ENCODE measurements at places on chromosomes 5 and 9.

DNA sequence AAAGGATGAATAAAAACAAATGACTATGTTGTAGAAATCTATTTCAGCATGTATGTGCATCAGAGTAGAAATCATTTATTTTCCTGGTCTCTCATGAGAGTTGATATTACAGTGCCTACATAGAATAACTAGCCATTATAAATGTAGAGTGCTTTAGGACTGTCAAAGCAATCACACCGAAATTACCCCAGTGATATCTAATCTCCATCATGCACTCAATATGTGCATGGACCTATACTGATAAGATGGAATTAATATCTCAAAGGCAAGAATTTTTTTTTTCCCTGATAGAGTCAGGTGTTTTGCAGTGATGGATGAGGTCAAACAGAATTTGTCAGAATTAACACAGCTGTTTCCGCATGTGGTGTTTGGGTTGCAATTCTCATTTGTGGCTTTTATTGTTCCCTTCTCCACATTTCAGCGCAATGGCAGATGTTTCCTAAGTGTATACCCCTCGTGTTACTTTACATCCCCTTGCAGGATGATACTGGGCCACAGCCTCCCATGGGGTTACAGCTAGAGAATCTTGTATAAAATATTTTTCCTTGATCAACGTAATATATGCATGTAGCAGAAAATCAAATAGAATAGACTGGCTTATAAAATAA, 298.8 kb downstream of the RASEF start:
- H3K36me3 ChIP-seq, result no peaks in the 10 kb centered on the region
- no peaks in the 10 kb centered on the region for H3K4me1 ChIP-seq
- no peak overlapping the region for H3K27ac ChIP-seq
- no peak overlapping the region for H3K4me3 ChIP-seq

GRCh38 chr9:73131461-73131860, 20.2 kb upstream of the ANXA1 start:
- no peaks in the 10 kb centered on the region for H3K27me3 ChIP-seq
- H3K4me1 ChIP-seq, result peaks cover 23% of the 10 kb centered on the region
- H3K36me3 ChIP-seq, result no peaks in the 10 kb centered on the region
- peak overlapping the region; percentile 90 for H3K4me3 ChIP-seq

GRCh38 chr5:149310947-149311658, 34.2 kb upstream of the GRPEL2 start:
- H3K27ac ChIP-seq, result no peak overlapping the region
- H3K27me3 ChIP-seq, result no peaks in the 10 kb centered on the region
- no peak for DNase-seq
- no peak overlapping the region for H3K4me3 ChIP-seq

GRCh38 chr9:4955836-4956235, 29.2 kb upstream of the JAK2 start:
- no peak overlapping the region for H3K4me3 ChIP-seq
- peaks cover 3% of the 10 kb centered on the region for H3K4me1 ChIP-seq
- H3K27ac ChIP-seq, result no peak overlapping the region
- DNase-seq, result no peak
- H3K27me3 ChIP-seq, result peaks cover 3% of the 10 kb centered on the region
- H3K36me3 ChIP-seq, result peaks cover 1% of the 10 kb centered on the region

GRCh38 chr5:96699186-96699820, 37.1 kb downstream of the CAST start:
- DNase-seq, result no peak
- no peak overlapping the region for H3K27ac ChIP-seq
- H3K4me3 ChIP-seq, result no peak overlapping the region
- H3K36me3 ChIP-seq, result peaks cover 8% of the 10 kb centered on the region
- peaks cover 13% of the 10 kb centered on the region for H3K4me1 ChIP-seq

DNA sequence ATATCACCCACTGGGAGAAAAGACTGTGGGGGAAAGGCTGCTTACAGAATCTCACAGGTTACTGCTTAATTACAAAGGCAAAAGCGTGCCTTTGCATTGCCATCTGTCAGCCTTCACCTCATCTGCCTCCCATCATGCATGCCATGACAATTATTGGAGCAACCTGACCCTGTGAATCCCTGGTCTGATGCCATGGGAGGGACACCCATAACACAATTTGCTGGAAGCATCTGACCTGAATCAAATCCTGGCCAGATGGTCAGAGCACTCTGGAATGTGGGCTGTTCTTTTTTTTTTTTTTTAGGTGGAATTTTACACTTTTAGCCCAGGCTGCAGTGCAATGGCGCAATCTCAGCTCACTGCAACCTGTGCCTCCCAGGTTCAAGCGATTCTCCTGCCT, 11.6 kb upstream of the RETREG1 start:
- H3K27ac ChIP-seq, result peak overlapping the region; percentile 92
- H3K4me1 ChIP-seq, result peaks cover 39% of the 10 kb centered on the region
- no peaks in the 10 kb centered on the region for H3K27me3 ChIP-seq

DNA sequence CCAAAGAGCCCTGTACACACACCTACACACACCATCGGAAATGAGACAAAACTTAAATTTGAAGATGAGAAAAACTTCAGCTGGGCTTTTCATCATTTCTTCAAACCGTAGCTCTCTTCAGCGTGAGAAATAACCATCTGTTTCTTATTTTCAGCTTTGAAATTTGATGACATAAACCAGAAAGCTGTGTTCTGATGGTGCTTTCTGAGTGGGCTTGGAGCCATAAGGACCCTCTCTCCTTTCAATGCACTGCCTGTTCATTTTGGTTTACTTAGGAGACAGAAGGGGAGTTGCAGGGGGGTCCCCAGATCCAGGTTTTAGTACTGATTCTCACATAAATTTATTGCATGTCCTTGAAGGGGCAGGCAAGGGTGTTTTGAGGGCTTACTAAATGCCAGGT, 9.5 kb downstream of the FBXO10 start:
- no peak overlapping the region for H3K4me3 ChIP-seq
- H3K4me1 ChIP-seq, result no peaks in the 10 kb centered on the region
- H3K36me3 ChIP-seq, result peaks cover 21% of the 10 kb centered on the region
- no peak overlapping the region for H3K27ac ChIP-seq

DNA sequence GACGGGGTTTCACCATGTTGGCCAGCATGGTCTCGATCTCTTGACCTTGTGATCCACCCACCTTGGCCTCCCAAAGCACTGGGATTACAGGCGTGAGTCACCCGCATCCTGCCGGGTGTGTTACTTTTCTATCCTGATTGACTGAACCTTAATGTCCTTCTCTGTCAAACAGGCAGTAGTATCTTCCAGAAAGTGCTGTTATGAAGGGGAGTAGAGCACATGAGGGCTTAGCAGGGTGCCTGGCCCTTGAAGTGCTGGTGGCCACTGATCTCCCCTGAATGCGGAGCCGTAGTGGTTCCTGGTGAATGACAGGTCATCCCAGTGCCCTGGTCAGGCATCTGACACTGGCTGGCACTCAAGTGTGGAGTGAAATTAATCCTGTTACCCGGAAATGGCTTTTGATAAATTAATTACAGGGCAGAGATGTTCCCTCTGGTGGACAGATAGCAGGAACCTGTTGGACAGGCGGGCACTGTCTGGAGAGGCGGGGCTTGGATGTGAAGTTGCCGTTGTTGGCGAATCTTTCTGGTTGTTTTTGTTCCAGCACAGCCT, 28.4 kb downstream of the PRRC2B start:
- H3K36me3 ChIP-seq, result peaks cover 31% of the 10 kb centered on the region
- H3K4me3 ChIP-seq, result peak overlapping the region; percentile 20
- peak overlapping the region; percentile 14 for H3K27ac ChIP-seq
- H3K4me1 ChIP-seq, result peaks cover 63% of the 10 kb centered on the region
- H3K27me3 ChIP-seq, result no peaks in the 10 kb centered on the region

GRCh38 chr9:134315716-134316448, 10.4 kb upstream of the RXRA start:
- H3K4me3 ChIP-seq, result no peak overlapping the region
- no peak overlapping the region for H3K27ac ChIP-seq
- no peak for DNase-seq
- H3K4me1 ChIP-seq, result no peaks in the 10 kb centered on the region
- H3K36me3 ChIP-seq, result no peaks in the 10 kb centered on the region

- H3K4me3 ChIP-seq, result no peak overlapping the region
- no peak overlapping the region for H3K27ac ChIP-seq
- no peaks in the 10 kb centered on the region for H3K4me1 ChIP-seq
- no peak for DNase-seq
Measured at GRCh38 chr5:169280286-169280685, 20.7 kb downstream of the SLIT3 start.

- H3K4me3 ChIP-seq, result peak overlapping the region; percentile 64
- H3K36me3 ChIP-seq, result peaks cover 3% of the 10 kb centered on the region
- H3K27me3 ChIP-seq, result no peaks in the 10 kb centered on the region
- DNase-seq, result no peak
- H3K27ac ChIP-seq, result peak overlapping the region; percentile 76
- peaks cover 17% of the 10 kb centered on the region for H3K4me1 ChIP-seq
Measured at GRCh38 chr9:136231478-136232297, 13.9 kb downstream of the QSOX2 start.

- H3K4me1 ChIP-seq, result no peaks in the 10 kb centered on the region
- no peak overlapping the region for H3K27ac ChIP-seq
- no peak for DNase-seq
- H3K36me3 ChIP-seq, result no peaks in the 10 kb centered on the region
- no peak overlapping the region for H3K4me3 ChIP-seq
Measured at GRCh38 chr5:135600152-135600570, 21.4 kb upstream of the CXCL14 start.

GRCh38 chr9:130333041-130333711, 67.6 kb downstream of the HMCN2 start:
- no peak overlapping the region for H3K4me3 ChIP-seq
- H3K36me3 ChIP-seq, result no peaks in the 10 kb centered on the region
- no peak for DNase-seq
- no peak overlapping the region for H3K27ac ChIP-seq

DNA sequence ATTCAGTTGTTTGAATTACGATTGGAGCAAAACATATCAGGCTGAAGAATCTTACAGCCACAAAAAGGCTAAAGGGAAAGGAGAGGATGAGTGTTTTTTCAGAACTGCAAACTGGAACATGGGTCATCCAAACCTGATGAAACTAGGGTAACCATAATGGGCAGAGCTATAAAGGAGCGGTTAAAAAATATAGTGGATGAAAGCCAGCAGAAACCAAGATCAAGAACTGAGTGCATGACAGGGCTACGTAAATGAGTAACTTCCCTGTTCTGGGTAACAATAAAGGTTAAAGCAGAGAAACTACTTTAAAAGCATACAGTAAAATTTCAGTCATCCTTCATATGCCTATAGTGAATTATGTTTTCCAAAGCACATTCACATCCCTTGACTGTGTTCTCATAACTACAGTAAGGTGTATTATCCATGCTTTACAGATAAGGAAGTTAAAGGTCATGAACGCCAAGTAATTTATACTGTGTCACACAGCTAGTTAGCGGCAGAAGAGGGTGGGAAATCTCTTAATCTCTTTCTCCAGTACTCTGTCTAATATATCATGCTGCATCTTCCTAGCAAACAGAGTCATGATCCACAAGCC, 48.5 kb upstream of the GHR start:
- H3K27me3 ChIP-seq, result no peaks in the 10 kb centered on the region
- H3K27ac ChIP-seq, result no peak overlapping the region
- no peaks in the 10 kb centered on the region for H3K4me1 ChIP-seq
- no peaks in the 10 kb centered on the region for H3K36me3 ChIP-seq
- no peak for DNase-seq

DNA sequence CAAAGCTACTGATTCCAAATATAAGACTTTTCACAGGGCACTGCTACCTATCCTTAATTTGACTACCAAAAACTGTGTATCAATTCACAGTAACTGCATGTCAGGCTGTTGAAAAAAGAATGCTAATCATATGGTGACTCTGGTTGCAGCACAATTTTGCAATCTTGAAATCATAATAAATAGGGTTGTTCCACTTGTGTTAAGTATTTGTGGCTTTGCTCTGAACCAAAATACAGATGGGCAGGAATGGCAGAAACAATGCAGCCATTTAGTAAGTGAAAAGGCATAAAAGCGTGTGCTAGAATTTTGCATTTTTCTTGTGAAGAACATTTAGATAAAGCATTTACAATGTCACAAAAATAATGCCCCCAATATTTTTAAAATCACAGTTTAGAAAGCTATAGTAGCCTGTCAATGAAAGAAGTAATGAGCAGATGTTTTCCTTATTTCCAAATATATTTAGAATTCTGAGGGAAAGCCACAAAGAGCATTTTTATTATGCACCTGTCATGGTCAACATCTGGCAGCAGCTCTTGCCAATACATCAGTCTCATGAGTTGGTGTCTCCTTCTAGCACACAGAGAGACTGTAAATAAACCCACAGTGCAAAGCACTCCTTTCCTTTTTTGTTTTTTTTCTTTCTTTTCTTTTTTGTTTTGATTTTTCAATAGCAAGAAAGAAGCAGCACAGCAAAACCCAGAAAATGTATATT, 54.8 kb upstream of the PAM start:
- H3K4me1 ChIP-seq, result no peaks in the 10 kb centered on the region
- no peaks in the 10 kb centered on the region for H3K36me3 ChIP-seq
- H3K4me3 ChIP-seq, result no peak overlapping the region
- no peak for DNase-seq

- H3K36me3 ChIP-seq, result no peaks in the 10 kb centered on the region
- no peak overlapping the region for H3K27ac ChIP-seq
- H3K4me3 ChIP-seq, result no peak overlapping the region
- H3K27me3 ChIP-seq, result no peaks in the 10 kb centered on the region
- H3K4me1 ChIP-seq, result no peaks in the 10 kb centered on the region
Measured at GRCh38 chr5:2570586-2570985, 180.9 kb downstream of the IRX2 start.

Measured in activated naive CD8-positive, alpha-beta T cell treated with anti-CD3 and anti-CD28 coated beads, Interleukin-2, amount 10 ng/mL, durations not matched to agents 7 days and 5 days (primary cell).